ENCODE measurements at places on chromosomes 16 and 17.

DNA sequence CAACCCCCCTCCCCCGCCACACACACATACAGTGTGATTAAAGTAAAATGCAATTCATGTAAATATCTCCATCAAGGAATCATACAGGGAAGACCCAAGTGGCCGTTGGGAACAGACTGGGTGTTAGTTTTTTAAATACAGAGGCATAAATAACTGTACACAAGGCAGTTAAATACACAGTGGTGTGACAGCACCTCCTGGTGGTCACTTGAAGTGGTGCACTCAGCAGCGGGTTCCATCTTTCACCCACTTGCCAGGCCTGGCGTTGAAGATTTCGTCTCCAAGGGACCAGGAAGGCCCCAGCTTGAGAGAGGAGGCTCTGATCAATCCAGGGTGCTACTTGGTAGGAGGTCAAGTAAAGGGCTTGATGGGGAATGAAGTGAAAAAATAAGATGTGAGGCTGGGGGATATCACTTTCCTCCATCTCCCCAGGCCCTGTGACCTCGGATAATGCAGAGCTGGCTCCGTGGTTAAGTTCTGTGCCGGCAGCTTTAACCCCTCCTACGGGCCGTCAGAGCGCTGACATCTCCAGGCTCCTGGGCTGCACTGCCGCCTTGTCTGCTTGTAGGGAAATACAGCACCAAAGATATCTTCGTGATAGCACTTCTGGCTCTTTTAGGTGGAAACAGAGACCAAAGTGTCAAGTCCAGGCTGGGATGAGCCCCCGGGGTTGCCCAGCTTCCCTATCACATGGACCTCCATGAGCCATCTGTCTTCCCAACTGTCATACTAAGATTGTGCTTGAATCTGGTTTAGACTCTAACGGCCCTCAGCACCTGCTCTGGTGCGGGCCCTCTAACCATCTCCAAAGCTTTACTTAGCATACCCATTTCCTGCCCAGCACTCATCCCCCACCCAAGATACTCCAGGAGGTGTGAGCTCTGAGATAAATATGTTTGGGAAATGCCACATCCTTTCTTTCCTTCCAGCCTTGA, 20.7 kb downstream of the LGALS9 start:
- peak; percentile 39 for DNase-seq

DNA sequence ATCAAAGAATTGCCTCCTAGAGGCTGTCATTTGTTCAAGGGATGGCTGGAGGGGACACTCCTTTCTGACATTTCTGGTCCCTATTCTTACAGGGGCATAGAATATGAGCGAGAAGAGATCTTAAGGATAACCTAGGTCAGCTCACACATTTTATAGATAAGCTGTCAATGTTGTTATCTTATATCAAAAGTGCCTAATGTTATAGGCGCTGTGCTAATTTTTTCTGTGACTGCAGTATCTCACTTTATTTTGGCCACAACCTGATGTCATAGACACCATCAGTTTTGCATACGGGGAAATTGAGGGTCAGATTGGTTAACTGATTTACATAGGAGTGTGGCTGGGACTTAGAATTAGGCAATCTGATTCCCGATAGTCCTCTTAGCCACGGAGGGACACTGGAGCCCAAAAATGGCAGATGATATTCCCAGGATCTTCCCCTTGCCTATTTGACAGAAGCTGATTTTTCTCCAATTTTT, 1.2 kb downstream of the CPD start:
- DNase-seq, result no peak

- no peak for DNase-seq
Observed at GRCh38 chr17:42530952-42531454, 5.0 kb upstream of the NAGLU start.

DNA sequence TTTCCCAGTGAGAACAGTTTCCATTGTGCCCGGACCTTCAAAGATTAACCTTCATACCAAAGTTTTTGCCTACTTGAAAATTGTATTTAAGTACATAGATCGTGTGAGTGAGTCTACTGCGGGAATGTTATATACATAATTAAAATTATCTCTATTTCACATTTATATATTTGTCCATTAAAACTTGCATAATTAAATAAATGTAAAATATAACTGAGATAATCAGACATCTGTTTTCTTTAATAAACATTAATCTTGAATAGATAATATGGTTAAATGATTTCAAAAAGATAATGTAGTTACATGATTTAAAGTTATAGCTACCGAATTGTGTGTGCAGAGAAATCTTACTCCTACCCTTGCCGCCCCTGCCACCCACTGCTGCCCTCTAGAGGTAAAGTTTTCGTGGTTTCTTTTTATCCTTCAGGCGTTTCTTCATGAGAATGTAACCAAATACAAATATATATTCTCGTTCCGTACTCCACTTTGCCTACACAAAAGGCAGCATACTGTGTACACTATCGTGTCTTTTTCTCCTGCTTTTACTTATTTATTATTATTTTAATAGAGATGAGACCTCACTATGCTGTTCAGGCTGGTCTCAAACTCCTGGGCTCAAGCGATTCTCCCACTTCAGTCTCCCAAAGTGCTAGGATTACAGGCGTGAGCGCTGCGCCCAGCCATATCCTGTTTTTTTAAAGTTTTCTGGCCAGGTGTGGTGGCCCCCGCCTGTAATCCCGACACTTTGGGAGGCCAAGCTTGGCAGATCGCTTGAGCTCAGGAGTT, 35.6 kb downstream of the RPA1 start:
- peak; percentile 9 for DNase-seq

DNA sequence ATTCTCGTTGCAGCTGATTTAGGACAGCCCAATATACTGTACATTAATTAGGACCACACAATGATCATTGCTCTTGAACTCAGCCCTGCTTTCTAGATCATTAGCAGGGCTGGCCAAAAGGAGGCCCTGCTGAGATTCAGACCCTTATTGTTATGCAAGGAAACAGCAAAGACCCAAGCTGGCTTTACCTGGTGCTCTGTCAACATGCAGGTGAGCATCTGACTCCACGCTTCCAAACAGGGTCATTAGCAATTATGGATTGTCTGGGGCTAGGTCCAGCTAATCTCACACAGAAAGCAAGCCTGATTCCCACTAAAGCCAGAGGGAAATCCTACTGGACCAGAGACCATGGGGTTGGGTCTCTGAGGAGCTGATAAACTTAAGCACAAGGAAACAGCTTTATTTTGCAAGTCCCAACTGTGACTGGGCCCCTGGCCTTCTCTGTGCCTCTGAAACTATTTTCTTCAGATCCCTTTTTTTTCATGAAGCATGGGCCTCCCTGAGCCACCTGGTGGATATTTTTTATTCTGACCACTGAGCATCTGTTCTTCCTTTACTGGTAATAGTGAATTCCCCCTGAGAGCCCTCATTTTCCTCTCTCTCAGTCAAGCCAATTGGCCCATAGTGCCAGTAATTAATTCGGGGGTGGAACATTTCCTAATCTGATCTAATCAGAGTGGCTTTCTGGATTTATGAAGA, 236.1 kb downstream of the GRIN2A start:
- DNase-seq, result no peak

DNA sequence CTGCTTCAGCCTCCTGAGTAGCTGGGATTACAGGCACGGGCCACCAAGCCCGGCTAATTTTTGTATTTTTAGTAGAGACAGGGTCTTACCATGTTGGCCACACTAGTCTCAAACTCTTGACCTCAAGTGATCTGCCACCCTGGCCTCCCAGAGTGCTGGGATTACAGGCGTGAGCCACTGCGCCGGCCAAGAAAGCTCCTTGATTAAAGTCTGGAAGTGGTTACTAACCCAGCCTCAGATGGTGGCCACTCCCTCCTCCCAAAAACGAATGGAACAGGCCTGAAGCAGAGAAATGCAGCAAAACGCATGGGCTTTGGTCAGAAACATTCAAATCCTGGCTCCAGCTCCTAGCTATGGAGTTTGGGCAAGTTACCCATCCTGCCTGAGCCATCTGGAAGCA, 11.3 kb downstream of the FKBP10 start:
- DNase-seq, result no peak

DNA sequence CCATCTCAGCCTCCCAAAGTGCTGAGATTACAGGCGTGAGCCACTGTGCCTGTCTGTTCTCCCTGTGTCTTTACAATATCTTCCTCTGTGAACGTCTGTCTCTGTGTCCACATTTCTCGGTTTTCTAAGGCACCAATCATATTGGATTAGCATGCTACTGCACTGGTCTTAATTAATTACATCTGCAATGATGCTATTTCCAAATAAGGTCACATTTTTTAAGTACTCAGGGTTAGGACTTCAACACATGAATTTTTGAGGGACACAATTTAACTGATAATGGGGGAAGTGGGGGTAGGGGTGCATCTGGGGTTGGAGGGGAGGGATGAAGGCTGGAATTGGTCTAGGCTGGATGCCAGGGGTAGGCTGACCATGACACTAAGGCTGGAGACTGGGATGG, 102.6 kb downstream of the N4BP1 start:
- no peak for DNase-seq
